ENCODE measurements at places on chromosomes 1 and 21. TPM values are rescaled to one million over a fixed set of nuclear protein-coding genes. Genes with fewer than 3 reads are reported as not detected.

GRCh38 chr1:79660129-79660528 is 653.6 kb upstream of the ADGRL4 start:
- no peak for DNase-seq

Gene NES
- total RNA-seq: 42.4 TPM

Gene SLC25A34
- total RNA-seq: 3.9 TPM

Gene RHCE
- total RNA-seq: 0.29 TPM

DNA sequence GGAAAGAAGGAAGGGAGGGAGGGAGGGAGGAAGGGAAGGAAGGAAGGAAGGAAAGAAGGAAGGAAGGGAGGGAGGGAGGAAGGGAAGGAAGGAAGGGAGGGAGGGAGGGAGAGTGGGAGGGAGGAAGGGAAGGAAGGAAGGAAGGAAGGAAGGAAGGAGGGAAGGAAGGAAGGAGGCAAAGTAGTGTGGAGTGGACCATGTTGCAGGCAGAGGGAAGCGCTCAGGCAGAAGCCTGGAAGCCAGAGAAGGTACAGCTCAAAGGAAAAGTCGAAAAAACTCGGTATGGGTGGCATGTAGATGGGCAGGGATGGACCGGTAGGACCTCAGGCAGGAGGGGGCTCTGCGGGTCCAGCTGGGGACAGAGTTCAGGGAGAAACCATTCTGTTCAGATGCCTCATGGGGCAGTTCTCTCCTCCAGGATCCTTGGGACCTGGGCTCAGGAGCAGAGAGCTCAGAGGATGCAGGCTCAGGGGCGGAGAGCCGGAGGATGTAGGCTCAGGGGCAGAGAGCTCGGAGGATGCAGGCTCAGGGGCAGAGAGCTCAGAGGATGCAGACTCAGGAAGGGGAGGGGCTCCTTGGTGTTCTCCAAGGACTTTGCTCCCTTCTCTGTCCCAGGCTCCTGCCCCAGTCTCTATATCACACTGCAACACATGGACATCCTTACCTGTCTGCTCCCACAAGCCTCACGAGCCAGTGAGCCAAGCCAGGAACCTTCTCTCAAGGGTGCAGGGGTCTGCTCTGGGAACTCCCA is 13.6 kb upstream of the PADI3 start:
- DNase-seq: no peak

GRCh38 chr1:17645068-17645911 is 105.8 kb downstream of the ARHGEF10L start:
- no peak for DNase-seq

Gene COL8A2
- 8.0 TPM for total RNA-seq

GRCh38 chr1:28170001-28170596 is 6.4 kb downstream of the PTAFR start:
- DNase-seq: no peak

DNA sequence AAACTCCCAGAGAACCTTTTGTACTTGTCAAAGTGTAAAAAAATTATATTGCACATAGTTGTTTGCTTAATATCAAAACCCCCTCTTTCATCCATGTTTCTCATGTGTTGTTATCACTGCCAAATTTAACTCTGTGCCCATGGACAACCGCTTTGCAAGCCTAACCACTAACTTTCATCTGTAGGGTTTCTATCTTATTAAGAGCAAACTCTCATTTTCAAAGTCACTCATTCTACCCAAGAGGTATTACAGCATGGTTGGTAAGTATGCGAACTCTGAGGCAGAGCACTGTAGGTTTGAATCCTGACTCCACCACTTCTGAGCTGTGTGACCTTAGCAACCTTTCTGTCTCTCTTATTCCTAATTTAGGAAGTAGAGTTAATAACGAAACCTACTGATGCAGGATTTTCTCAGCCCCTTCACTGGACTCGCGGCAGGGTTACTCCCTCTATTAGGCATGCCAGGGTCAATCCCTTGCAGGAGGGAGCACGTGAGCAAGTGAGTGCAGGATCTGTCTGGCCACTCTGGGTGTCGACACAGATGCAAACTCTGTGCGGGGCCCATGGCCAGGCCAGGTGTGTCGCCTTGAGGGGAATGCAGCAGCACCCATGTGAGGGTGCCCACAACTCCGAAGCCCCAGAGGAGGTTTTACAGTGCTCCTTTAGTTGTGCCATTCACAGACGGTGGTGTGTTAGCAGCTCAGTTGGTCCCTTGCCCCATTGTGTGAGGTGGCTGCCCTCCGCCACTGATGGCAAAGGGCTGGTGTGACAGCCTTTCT is 361.5 kb upstream of the ADGRL2 start:
- no peak for DNase-seq

DNA sequence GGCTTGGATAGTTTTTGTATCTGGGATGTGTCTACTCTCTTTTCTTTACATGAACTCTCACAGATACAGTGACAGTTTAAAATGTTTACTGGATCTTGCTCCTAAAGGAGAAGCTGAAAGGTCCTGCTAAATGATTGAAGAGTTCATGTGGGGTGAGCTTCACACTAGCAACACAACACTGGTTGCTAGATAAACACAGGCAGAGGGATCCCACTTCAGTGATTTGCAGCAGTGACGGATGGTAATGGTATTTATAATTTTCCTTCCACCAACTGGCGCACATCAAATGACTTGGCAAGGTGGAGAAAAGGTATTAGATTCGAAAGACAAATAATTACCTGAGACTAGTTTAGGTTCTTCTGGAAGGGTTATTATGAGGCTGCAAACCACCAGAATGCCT is 270.2 kb downstream of the TBX15 start:
- DNase-seq: no peak

DNA sequence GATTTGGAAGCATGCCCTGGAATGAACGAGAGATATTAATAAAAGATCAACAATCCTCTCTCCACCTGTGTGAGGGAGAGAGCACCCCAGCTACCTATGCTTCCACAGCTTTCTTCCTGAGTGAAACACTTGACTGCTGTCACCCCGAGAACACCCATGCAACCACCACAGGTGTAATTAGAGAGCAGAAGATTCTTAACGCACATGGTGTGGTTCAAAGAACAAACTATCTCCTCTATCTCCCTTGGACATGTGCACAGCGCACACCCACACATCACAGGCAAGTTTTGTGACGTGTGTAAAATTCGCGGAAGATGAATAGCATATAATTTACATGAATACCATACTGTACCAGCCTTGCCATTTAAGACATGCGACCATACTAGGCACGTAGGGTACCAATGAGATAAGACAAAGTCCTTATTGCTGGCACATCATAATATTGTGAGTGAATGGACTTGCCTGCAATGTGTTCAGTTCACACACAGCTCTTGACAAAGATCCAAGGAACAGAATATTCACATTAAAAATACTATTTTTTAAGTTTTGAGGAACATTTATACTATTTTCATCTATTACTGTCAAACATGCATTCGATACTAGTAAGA is 11.6 kb downstream of the ERRFI1 start:
- DNase-seq: no peak

Gene FCRLB
- 3.9 TPM for total RNA-seq

Measured in ureter (tissue), 1 donor.